Tibial nerve (tissue), 4 donors: ENCODE measurements at places on chromosomes 1 and 21. TPM values are rescaled to one million over a fixed set of nuclear protein-coding genes. Genes with fewer than 3 reads are reported as not detected.

Gene CFAP74
- not detected for total RNA-seq

Gene MROH7
- total RNA-seq = 7.2 TPM

GRCh38 chr1:151801310-151801820 is 3.9 kb downstream of the LINGO4 start:
- DNase-seq = no peak

DNA sequence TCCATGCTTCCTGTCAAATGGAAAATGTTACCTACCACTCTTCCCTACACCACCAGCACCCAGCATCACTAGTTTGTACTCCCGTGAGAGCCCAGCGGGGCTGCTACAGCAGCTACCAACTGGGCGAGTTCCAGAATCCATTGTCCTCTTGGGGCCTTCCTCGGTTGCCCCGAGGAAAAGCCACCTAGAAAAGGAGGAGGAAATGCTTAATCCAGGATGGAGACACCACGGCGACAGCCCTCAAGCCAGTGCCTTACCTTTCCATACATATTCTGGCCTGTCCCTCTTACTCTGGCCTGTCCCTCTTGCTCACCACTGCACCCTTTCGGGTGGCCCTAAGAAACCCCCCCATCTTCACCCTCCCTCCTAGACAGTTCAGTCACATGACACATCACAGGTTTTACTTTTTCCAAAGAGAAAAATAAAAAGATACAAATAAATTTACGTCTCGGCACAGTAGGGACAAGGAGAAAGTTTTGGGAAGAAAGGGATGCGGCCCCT is 478 bp downstream of the RIT1 start:
- no peak for DNase-seq

DNA sequence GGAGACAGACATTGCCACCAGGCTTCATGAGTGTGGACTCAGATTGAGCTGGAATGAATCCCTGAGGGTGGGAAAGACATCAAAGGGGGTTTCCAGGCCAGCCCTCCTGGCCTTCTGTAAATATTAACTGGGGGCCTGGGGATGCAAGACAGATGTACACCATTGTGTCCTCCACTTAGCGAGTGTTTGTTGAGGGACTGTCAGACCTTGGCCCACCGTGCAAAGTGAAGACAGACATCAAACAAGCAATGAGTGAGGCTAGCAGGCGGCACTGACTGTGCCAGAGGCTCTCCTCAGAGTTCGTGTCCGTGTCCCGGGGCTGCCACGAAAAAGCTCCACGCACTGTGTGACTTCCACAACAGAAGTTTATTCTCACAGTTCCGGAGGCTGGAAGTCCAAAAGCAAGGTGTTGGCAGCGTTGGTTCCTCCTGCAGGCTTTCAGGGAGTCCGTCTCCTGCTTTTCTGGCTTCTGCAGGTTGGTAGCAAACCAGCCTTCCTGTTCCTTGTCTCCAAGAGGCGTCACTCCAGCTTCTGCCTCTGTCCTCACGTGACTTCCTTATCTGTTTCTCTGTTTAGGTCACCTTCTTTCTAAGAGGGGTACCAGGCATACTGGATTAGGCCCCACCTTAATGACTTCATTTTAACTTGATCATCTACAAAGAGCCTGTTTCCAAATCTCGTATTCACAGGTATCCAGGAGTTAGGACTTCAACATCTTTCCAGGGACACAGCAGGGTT is 59.1 kb downstream of the DISP3 start:
- DNase-seq = no peak

DNA sequence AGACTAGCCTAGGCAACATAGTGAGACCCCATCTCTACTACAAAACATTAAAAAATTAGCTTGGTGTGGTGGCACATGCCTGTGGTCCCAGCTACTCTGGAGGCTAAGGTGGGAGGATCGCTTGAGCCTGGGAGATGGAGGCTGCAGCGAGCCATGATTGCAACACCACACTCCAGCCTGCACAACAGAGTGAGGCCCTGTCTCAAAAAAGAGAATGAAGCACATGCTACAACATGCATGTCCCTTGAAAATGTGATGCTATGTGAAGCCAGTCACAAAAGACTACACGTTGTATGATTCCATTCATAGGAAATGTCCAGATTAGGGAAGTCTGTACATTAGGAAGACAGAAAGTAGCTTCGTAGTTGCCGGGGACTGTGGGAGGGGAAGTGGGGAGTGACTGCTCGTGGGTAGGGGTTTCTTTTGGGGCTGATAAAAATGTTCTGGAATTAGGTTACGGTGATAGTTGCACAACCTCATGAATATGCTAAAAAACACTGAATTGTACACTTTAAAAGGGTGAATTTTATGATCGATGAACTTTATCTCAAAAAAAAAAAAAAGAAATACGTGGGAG is 202.1 kb downstream of the KAZN start:
- no peak for DNase-seq

GRCh38 chr1:205228093-205228521 is 361 bp downstream of the TMCC2 start:
- DNase-seq = no peak

DNA sequence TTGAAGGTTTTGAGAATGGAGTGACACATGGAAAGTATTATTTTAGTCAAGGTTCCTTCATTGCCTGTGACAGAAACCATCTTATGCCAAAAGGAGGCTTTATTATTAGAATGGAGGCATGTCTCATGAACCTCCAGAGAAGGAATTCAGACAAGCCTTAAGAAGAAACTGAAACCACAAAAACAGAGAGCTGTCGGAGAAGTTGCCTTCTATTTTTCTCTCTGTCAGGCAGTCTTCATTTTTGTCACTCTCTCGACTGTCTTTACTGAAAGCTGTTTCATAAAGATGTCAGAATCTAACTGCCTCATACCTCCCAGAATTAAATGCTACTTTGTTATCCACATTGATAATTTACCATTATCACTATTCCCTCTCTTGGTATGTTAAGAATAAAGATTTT is 434.7 kb upstream of the ADGRL4 start:
- DNase-seq = no peak

Gene PACC1
- total RNA-seq = 16.8 TPM

Gene CR1L
- total RNA-seq = not detected

DNA sequence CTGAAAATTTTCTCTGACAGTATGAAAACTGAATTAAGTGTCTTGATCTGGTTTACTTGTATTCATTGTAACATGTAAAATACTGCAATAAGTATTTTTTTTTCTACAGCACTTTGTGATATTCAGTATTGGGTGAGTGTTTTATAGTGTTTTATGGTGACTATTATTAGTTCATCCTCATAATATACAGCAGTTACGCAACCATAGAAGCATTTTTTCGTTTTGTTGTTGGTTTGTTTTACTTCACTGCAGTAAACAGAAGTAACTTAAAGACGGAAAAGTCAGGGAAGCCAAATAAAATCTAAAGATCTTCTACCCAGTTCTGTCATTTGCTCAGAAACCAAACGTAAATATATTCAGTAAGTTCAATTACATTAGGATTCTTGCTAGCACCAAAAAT is 250.0 kb downstream of the TPR start:
- no peak for DNase-seq

GRCh38 chr1:182586380-182586779 is 2.7 kb downstream of the RNASEL start:
- no peak for DNase-seq

DNA sequence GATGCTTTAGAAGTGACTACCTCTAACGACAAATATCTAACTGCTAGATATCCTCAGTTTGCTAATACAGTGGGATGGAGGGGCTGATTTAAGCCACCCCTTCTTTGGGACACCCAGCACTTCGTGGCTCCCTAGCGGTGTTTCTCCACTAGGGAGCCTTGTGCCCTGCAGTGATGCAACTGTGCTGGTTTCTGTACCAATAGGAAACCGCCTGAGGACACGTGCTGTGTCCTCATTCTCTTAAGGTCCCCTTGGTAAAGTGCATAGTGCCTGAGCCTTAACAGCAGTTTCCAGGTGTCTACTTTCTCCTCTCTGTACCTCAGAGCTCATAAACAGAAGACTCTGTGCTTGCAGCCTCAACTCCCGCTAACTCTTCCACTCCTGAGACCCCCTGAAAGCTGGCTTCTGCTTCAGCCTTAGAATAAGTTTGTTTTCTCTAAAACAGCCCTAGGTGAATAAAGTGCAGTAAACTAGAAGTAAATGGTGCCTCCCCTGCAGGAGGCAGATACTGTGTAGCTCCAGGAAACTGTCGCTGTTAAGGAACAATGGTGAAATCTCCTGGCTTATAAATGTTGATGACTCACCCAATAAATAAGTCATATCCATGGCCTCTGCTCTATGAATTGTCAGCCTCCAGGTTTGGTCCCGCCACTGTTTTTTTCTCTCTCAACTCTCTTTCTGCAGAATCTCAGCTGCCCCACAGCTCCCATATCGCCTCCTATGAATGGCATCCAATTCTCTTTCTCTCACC is 130.4 kb downstream of the AK5 start:
- no peak for DNase-seq

GRCh38 chr1:6137758-6138157 is 42.4 kb downstream of the CHD5 start:
- no peak for DNase-seq

DNA sequence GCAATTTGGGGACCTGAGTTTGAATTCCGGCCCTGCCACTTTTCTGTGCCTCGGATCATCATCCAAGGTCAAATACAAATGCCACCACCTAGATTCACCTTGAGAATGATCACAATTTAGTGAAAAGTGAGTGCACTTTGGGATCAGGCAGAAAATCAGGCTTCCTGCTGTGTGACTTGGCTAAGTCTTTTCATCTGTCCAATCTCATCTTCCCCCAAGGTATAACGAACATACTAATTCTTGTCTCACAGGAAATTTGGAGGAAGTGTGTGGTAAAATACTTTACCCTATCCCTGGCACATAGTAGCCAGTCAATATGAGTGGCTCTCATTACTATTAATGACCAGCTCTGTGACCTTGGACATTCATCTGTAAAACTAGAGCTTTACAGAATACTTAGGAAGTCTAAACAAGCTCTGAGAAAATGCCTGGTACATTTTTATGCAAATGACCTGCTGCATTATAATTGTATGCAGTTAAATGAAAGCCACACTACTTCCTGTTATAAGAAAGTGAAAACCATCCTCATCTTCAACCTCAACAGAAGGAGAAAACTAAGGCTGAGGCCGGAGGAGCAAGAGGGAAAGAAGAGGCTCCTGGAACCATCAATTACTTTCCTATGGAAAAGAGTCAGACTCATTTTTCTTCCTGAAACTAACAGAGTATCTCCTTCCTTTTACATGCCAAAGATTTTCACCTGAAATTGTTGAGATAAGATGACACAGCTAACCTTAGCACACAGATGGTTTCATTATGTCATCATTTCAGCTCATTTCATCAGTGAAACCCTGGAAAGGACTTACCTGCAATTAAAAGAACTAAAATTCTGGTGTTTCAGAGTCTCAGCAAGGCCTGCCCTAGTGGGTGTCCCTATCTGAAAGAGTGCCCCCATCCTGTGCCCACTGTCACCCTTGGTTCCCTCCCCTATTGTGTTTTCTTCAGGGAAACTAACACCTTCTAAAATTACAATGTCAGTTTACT is 32.6 kb upstream of the RGS8 start:
- no peak for DNase-seq

- no peak for DNase-seq
Observed at GRCh38 chr1:195597891-195598290, 1010.3 kb downstream of the KCNT2 start.

DNA sequence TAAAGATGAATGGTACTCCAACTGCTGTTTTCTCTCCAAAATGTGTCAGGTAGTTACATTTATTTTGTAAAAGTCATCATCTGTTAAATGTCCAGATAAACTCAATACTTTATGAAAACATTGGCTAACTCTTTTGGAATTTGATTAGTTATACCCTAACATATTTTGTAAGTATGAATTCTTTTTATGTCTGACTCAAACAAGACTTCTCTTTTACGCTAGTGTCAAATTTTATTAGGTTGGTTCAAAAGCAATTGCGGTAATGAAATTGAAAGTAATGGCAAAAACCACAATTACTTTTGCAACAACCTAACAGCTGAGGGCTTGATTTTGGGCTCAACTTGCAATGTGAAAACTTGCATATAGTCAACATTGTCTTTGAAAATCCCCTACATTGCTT is 41.0 kb upstream of the USP25 start:
- DNase-seq = no peak

- DNase-seq = no peak
Observed at GRCh38 chr1:154993572-154994268, at the start of gene LENEP. TSS of gene LENEP (plus strand) at chr1:154993586. CDS start at chr1:154993608, 22 bp downstream.

Gene CGN
- total RNA-seq = 1.1 TPM

- no peak for DNase-seq
Observed at GRCh38 chr1:239456788-239457187, 70.4 kb downstream of the CHRM3 start.

Gene KIF2C
- total RNA-seq = 2.7 TPM

GRCh38 chr1:163271535-163271934 is 50.2 kb upstream of the NUF2 start:
- no peak for DNase-seq

GRCh38 chr1:54866801-54867716 is 19.9 kb downstream of the DHCR24 start:
- DNase-seq = no peak

- DNase-seq = no peak
Observed at GRCh38 chr1:227170361-227171166, 147.7 kb downstream of the CDC42BPA start.

DNA sequence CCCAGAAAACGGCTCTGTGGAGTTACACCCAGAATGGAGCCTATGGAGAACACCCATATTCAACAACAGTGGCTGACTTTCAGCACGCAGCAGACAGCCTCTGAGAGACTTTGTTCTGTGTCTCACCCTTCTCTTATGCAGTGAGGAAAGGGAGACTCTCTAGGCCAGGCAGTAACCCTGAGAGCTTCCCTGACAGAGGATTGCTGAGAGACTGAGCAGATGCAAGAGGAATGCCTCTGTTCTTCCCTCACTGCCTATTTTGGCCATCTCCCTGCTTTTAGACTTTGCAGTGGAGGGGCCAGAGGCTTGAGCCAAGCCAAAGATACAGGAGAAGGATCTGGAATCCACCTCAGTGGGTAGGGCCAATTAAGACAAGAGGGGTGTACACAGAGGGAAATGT is 41.8 kb upstream of the SLC16A1 start:
- DNase-seq = no peak

- DNase-seq = no peak
Observed at GRCh38 chr1:208187499-208188041, 56.6 kb downstream of the PLXNA2 start.

GRCh38 chr1:103129796-103130195 is 21.5 kb upstream of the COL11A1 start:
- DNase-seq = no peak

DNA sequence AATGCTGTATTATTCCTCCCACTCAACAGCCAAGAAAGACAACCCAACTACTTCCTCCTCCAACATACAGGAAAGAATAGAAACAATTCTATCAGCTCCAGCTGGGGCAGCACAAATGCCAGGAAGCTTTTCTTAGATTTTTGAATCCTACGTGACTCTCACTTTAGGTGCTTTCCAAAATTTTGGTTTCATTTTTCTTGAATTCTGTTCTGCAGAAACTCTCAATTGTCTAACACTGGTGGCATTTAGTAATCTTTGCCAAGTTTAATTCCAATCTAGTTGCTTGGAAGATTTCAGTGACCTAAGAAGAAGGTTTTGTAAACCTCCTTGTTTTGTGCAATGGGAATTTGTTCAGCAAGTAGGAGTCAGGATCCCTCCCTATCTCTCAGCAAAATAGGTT is 37.1 kb upstream of the DOCK7 start:
- DNase-seq = no peak

GRCh38 chr1:111110197-111110899 is 29.5 kb downstream of the DRAM2 start:
- no peak for DNase-seq

Gene PYHIN1
- 3.0 TPM for total RNA-seq
